Spleen (tissue), 13 donors: ENCODE measurements at places on chromosomes 5 and 9.

GRCh38 chr5:156474251-156474650 lies 147.3 kb downstream of the SGCD start:
- no peaks in the 10 kb centered on the region for H3K36me3 ChIP-seq
- no peak overlapping the region for H3K4me3 ChIP-seq
- no peak overlapping the region for H3K27ac ChIP-seq
- no peak for DNase-seq
- no peaks in the 10 kb centered on the region for H3K4me1 ChIP-seq
- no peaks in the 10 kb centered on the region for H3K27me3 ChIP-seq

GRCh38 chr5:138359621-138360020 lies 7.1 kb downstream of the KDM3B start:
- no peak for DNase-seq
- peaks cover 6% of the 10 kb centered on the region for H3K36me3 ChIP-seq
- H3K4me1 ChIP-seq, result peaks cover 22% of the 10 kb centered on the region

- peak overlapping the region; percentile 71 for H3K27ac ChIP-seq
- no peak for DNase-seq
- H3K27me3 ChIP-seq, result no peaks in the 10 kb centered on the region
- H3K4me1 ChIP-seq, result peaks cover 24% of the 10 kb centered on the region
These were observed 12.0 kb downstream of the NIPSNAP3B start for GRCh38 chr9:104775976-104776375.

- H3K4me1 ChIP-seq, result no peaks in the 10 kb centered on the region
- no peaks in the 10 kb centered on the region for H3K27me3 ChIP-seq
- H3K27ac ChIP-seq, result no peak overlapping the region
- H3K4me3 ChIP-seq, result no peak overlapping the region
- no peak for DNase-seq
- no peaks in the 10 kb centered on the region for H3K36me3 ChIP-seq
These were observed 1202.1 kb downstream of the PTPRD start for GRCh38 chr9:9410736-9411135.

- no peaks in the 10 kb centered on the region for H3K36me3 ChIP-seq
- H3K27ac ChIP-seq, result no peak overlapping the region
- no peak for DNase-seq
- no peak overlapping the region for H3K4me3 ChIP-seq
- H3K4me1 ChIP-seq, result no peaks in the 10 kb centered on the region
- no peaks in the 10 kb centered on the region for H3K27me3 ChIP-seq
These were observed 191.9 kb upstream of the SLC27A6 start for GRCh38 chr5:128773378-128773777.

GRCh38 chr9:13146840-13147239 lies 132.7 kb downstream of the MPDZ start:
- no peaks in the 10 kb centered on the region for H3K27me3 ChIP-seq
- no peaks in the 10 kb centered on the region for H3K4me1 ChIP-seq
- no peak overlapping the region for H3K4me3 ChIP-seq
- no peaks in the 10 kb centered on the region for H3K36me3 ChIP-seq

DNA sequence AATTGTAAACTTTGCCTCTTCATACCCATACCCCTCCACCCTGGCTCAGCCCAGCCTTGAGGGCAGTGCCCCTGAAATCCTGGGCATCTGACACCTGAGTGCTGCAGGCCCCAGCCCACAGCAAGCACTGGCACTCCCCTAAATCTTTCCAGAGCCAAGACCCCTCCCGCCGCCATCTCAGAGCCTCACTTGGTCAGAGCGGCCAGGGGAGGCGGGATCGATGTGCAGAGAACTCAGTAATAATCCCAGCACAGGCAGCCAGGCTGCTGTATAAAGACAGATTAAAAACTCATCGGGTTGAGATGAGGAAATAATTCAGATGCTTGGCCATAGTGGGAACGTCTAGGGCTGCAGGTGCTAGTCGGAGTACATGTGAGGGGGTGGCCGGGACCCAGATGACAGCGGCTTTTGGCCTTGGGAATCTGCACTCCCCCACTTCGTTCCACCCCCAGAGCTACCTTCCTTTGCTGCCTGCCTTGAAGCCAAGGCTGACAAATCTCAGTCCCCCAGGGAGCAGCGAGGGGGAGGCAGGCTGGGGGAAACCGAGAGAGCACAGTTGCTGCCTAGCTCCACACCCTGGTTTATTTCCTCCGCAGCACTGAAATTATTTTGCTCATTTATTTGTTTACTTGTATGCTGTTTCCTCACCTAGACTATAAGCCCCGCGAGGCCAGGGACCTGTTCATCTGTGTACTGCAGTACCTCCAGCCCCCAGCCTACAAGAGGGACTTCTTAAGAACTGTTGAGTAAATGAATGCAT lies 19.5 kb upstream of the ARAP3 start:
- DNase-seq, result no peak
- no peak overlapping the region for H3K27ac ChIP-seq
- peaks cover 48% of the 10 kb centered on the region for H3K27me3 ChIP-seq
- peaks cover 8% of the 10 kb centered on the region for H3K4me1 ChIP-seq
- H3K36me3 ChIP-seq, result no peaks in the 10 kb centered on the region

- no peaks in the 10 kb centered on the region for H3K27me3 ChIP-seq
- no peak overlapping the region for H3K27ac ChIP-seq
- H3K4me3 ChIP-seq, result no peak overlapping the region
- no peaks in the 10 kb centered on the region for H3K4me1 ChIP-seq
- DNase-seq, result no peak
These were observed 7.7 kb upstream of the C5orf47 start for GRCh38 chr5:173981185-173981761.

DNA sequence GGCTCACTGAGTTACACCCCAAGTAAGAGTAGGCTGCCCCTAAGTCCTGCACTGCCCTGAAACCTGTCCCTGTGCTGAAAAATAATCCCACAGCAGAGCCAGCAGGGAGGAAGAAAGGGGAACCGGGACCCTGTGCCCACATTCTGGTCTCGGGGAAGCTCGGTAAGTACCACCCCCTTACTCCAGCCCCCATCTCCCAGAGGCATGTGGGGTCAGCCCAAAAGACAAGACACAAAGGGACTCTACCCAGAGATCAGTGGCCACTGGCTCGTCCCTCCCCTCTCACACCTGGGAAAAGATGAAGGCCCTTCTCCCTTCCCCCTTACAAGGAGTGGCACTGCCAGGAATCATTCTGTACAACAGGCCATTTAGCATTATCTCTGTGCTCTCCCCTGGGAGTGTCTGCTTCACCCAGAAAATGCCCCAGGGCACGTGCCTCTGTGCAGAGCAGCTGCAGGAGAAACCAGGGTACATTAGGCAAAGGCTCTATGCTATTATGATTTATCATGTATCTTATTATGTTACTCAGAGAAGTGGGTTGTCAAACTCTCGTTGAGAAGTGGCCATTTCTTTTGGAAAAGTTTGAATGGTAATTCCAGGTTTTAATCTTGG lies 71.3 kb downstream of the NDFIP1 start:
- H3K4me1 ChIP-seq, result no peaks in the 10 kb centered on the region
- peak; percentile 34 for DNase-seq
- H3K27ac ChIP-seq, result no peak overlapping the region
- H3K4me3 ChIP-seq, result no peak overlapping the region

GRCh38 chr9:38671372-38671731 lies 48.6 kb downstream of the FAM240B start:
- H3K27me3 ChIP-seq, result no peaks in the 10 kb centered on the region
- H3K27ac ChIP-seq, result no peak overlapping the region
- H3K36me3 ChIP-seq, result no peaks in the 10 kb centered on the region
- H3K4me3 ChIP-seq, result no peak overlapping the region

- H3K36me3 ChIP-seq, result no peaks in the 10 kb centered on the region
- no peak overlapping the region for H3K27ac ChIP-seq
- no peak for DNase-seq
These were observed 86.9 kb upstream of the MAP1B start for GRCh38 chr5:72020161-72020983.

DNA sequence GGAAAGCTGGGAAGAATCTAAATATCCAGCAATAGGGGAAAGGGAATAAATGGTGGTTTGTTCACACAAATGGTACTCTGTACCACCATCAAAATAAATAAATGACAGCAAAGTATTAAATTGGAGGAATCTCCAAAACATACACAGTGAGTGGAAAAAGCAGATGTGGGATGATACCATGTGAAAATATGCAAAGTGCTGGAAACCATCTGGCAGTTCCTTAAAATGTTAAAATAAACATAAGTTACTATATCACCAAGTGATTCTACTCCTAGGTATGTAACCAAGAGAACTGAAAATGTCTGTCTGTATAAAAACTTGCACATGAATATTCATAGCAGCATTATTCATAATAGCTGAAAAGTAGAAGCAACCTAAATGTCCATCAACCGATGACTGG lies 41.9 kb upstream of the TEX48 start:
- H3K4me3 ChIP-seq, result no peak overlapping the region
- no peak overlapping the region for H3K27ac ChIP-seq
- no peaks in the 10 kb centered on the region for H3K36me3 ChIP-seq
- no peaks in the 10 kb centered on the region for H3K27me3 ChIP-seq

DNA sequence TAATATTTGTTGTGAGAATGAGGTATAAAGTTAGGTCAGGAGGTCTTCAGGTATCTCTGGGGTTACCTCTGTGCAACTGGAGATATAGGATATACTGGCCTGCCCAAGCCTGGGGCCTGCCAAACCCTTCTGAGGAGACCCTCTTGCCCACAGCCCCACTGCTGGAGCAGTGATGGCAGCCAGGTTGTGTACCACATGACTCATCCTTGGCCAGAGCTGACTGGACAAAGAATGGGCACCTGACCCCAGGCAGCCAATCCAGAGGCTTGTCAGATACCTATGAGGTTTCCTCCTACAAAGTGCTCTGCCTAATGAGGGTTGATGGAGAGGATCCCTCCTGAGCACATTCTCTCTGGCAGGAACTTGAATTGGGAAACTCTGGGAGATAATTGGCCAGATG lies 56.1 kb upstream of the TBC1D2 start:
- H3K27me3 ChIP-seq, result no peaks in the 10 kb centered on the region
- DNase-seq, result peak; percentile 50
- H3K27ac ChIP-seq, result no peak overlapping the region

GRCh38 chr5:81908771-81909170 lies 63.1 kb upstream of the ATG10 start:
- H3K27me3 ChIP-seq, result no peaks in the 10 kb centered on the region
- H3K4me1 ChIP-seq, result no peaks in the 10 kb centered on the region
- no peak overlapping the region for H3K27ac ChIP-seq
- no peaks in the 10 kb centered on the region for H3K36me3 ChIP-seq
- H3K4me3 ChIP-seq, result no peak overlapping the region

DNA sequence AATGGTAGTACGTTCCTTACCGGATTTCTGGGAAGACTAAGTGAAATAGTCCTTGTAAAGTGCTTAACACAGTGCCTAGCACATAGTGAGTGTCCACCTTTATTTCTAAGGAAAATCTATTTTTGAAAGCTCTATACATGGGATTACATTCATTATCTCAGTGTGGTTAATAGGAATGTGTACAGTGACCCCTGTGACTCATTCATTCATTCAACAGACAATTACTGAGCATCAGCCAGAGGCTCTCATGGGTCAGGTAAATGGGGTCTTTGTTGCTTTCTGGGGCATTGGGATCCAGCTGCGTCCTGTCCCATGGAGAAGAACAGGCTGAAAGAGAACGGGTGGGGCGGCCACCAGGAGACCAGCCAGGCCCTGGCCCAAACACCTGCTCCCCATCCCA lies 226.2 kb upstream of the TBC1D2 start:
- DNase-seq, result no peak
- H3K4me3 ChIP-seq, result no peak overlapping the region
- no peaks in the 10 kb centered on the region for H3K27me3 ChIP-seq
- H3K27ac ChIP-seq, result no peak overlapping the region

DNA sequence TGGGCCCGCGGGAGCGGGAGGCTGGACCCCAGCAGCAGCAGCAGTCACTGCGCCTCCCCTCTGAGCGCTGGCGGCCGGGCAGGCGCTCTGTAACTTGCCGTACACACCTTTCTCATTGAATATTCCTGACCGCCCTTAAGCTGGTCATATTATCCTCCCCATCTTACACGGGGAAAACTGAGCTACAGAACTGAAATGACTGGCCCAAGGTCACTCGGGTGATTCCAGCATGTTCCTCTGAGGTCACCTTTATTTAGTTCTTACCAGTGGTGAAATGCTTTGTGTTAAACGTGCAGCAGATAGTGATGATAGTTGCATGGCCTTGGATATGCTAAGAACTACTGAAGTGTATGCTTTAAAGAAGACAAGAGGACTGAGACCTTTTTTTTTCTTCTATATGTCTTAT lies 607 bp downstream of the UQCRQ start:
- H3K4me1 ChIP-seq, result peaks cover 30% of the 10 kb centered on the region
- no peak for DNase-seq
- H3K4me3 ChIP-seq, result peak overlapping the region; percentile 67

DNA sequence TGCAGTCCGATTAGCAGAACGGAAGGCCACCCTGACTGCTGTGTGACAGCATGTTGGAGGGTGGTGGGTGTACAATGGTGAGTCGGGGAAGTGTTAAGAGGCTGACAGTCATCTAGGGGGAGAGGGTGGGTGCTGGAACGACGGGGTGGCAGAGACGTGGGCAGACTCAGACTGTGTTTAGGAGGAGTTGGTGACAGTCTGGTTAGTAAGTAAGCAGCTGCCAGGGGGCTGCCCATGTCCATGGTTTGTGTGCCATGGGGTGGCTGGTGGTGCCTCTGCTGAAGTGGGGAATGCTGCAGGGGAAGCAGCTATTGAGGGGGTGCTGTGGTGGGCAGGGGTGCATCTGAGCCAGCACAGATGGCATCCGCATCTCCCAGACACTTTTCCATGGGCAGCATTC lies 51.3 kb upstream of the BOD1 start:
- no peak for DNase-seq
- H3K27me3 ChIP-seq, result no peaks in the 10 kb centered on the region
- H3K4me1 ChIP-seq, result peaks cover 3% of the 10 kb centered on the region
- no peak overlapping the region for H3K27ac ChIP-seq

DNA sequence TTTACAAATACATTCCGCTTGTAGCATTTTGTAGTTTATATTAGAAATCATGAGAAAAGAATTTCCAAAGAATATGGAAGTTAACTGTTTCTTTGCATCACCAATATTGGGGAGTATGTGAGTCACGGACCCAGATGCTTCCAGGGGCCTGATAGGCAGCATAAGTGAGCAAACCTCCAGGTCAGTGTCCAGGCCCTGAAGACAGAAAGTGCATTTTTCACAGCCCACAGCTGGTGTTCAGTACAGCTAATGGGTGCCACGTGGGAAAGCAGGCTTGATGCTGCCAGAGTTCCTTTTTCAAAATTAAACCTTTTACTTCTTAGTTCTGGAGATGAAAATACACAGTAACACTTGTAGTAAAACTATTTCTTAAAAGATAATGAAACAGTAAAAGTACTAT lies 454.4 kb upstream of the ACTBL2 start:
- no peak for DNase-seq
- H3K4me3 ChIP-seq, result no peak overlapping the region
- no peaks in the 10 kb centered on the region for H3K36me3 ChIP-seq
- no peaks in the 10 kb centered on the region for H3K27me3 ChIP-seq

DNA sequence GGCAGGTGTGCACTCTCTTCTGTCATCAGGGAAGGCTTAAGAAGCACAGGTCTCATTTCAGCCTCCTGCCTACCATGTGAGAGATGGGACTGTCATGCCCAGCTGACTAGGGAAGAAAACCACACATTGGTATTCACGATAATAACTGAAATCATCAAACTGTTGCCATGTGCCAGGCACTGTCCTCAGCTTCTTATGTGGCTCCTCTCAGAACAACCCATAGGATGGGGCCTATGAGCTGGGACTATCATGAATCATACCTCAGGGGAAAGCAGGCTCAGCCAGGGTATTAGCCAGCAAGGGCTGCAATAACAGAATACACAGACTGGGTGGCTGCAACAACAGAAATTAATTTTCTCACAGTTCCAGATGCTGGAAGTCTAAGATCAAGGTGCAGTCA lies 3.3 kb downstream of the AFAP1L1 start:
- no peak overlapping the region for H3K27ac ChIP-seq
- no peak overlapping the region for H3K4me3 ChIP-seq
- no peaks in the 10 kb centered on the region for H3K36me3 ChIP-seq

- H3K4me3 ChIP-seq, result no peak overlapping the region
- no peak overlapping the region for H3K27ac ChIP-seq
- peaks cover 60% of the 10 kb centered on the region for H3K36me3 ChIP-seq
These were observed 28.5 kb downstream of the HRH2 start for GRCh38 chr5:175686396-175686795.
